Heart left ventricle (tissue), 16 donors: ENCODE measurements at places on chromosomes 6 and 20. TPM values are rescaled to one million over a fixed set of nuclear protein-coding genes. Genes with fewer than 3 reads are reported as not detected.

Gene OXT
- not detected for polyA plus RNA-seq

DNA sequence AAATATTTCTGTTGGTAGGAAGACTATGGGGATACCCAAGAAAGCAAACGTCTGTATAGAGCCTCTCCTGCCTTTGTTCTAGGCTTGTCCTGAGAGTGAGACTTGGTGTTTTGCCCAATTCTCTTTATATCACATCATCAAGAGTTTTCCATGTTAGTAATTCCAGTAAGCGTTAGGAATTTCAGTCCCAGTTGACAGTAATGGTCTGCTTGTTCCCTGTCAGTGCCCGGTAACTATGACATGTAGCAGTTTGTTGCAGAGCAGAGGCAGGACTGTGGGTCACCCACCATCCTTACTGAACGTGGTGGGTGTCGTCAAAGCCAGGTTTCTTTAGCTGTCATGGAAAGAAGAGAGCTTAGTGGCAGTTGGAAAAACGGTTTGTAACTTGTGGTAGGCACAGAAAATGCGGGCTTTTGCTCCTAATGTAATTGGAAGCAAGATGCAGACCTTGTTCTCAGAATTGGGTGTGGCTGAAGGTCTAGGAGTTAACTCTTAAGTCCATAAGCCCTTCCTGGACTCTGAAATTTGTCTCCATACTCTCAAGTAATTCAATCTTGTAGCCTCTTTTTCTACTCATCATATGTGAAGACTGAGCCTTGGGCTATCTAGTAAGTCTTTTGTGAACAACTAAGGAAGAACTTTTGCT, 188.8 kb downstream of the TMEM242 start:
- DNase-seq = no peak

- DNase-seq = no peak
These were observed 347.5 kb downstream of the PRL start for GRCh38 chr6:21949211-21949801.

DNA sequence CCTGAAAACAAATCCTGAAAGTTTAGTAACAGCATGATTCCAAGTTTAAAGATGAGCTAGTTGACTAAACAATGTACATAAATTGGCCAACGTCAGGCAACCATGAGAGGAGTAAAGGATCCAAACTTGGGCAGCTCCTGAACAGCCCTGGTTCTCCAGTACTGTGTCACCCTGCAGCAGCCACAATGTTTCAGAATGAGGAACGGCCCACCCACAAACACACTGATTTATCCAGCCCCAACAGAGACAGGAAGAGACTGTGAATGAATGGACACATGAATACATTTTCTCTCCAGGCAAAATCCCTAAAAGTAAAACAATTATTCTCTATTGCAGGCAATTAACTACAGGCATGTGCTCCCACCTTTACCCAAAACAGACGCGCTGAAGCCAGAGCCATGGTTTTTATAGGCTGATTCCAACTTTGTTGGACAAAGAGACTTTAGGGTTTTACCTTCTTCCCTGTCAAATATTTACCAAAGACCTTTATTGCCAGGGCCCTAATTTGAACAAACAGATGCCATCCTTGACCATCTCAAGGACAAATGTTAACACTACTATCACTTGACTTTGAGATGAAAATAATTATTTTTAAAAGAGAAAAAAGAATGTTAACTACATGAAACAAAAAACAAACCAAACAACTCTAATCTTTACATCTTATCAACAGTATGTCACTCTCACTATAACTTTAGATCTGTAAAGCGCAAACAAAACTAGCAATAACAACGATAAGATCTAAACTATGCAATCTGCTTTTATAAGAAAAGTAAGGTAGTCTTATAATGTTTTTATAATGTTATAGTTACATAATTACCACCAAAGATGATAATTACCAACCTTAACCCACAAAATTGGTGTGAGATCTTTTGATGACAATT, 22.9 kb downstream of the CNKSR3 start:
- DNase-seq = no peak

- DNase-seq = no peak
These were observed 212.9 kb downstream of the QKI start for GRCh38 chr6:163627274-163628062.

- DNase-seq = no peak
These were observed 10.1 kb upstream of the TENT5A start for GRCh38 chr6:81762606-81763005.
